ENCODE measurements at places on chromosomes 6 and 20.

GRCh38 chr6:123636282-123636681 is 468 bp downstream of the TRDN start:
- DNase-seq, result no peak

DNA sequence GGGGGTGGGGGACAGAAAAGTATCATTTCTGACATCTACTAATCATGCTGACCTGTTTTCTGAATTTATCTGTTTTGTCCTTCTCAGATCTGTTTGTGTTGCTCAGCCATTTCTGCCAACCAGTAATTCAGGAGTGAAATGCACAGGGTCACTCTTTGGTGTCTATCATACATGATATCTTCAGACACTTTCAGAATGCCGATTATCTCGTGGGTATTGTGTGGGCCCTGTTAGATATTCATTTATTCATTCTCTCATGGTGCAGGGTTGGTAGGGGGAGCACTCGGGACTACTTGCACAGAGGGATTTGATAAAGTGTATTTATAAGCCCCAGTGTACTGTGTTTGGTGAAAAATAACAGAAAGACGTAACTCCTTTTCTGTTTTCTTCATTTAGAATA is 101.2 kb upstream of the CITED2 start:
- no peak for DNase-seq

- DNase-seq, result no peak
Observed at GRCh38 chr20:54251096-54251495, 43.2 kb downstream of the PFDN4 start.

GRCh38 chr20:25278636-25279361 is 30.9 kb downstream of the PYGB start:
- no peak for DNase-seq

- no peak for DNase-seq
Observed at GRCh38 chr6:169865346-169866139, 114.1 kb downstream of the ERMARD start.

- DNase-seq, result no peak
Observed at GRCh38 chr20:45082468-45082867, 18.5 kb downstream of the KCNS1 start.

GRCh38 chr6:91099479-91099878 is 512.6 kb upstream of the MAP3K7 start:
- no peak for DNase-seq

- DNase-seq, result no peak
Observed at GRCh38 chr6:167543602-167544497, 219.0 kb downstream of the TTLL2 start.

- no peak for DNase-seq
Observed at GRCh38 chr6:150492507-150492906, 107.2 kb upstream of the PLEKHG1 start.

- no peak for DNase-seq
Observed at GRCh38 chr20:33669873-33670640, 3.3 kb downstream of the ACTL10 start.

DNA sequence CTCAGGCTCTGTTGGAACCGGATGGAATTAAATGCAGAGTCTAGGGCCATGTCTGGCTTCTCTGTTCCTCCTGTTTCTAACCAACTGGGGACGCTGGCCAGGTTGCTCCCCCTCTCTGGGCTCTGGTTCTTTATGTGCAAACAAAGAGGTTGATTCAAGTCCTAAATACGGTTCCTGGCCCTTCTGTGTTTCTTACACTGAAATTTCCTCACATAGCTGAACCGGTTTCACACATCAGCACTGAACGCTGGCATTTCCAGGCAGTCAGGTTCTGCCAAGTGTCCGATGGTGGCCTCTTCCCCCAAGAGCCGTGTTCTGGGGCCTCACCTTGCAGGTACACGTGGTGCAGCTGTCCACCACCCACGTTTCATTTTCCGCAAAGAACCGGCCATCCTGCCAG is 13.5 kb downstream of the THBS2 start:
- DNase-seq, result no peak

- no peak for DNase-seq
Observed at GRCh38 chr6:34934516-34934915, 45.5 kb downstream of the ANKS1A start.

GRCh38 chr6:91106083-91106482 is 519.2 kb upstream of the MAP3K7 start:
- DNase-seq, result no peak

GRCh38 chr20:39631557-39631956 is 669.4 kb downstream of the DHX35 start:
- DNase-seq, result no peak

DNA sequence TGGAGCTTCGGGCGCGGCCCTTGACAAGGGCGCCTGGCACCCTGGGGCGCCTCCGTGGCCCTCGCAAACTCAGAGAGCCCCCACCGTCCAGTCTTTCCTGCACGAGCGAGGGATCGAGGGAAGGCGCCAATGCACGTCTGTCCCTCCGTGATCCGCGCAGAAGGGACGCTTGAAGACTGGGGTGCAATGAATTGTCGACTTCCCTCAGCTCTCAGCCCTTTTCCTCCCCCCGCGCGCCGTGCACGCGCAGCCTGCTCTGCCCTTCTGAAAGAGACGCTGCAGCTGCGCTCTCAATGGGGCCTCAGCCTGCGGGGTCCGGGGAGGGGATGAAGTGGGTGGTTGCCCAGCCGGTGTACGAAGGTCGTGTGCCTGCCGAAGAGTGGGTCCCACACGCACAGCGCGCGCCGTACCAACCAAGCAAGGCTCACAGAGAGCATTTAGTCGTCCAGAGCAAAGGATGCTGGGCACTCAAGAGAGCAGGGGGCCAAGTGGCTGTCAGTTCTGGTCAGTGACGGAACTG is 5.5 kb upstream of the SOX4 start:
- no peak for DNase-seq

DNA sequence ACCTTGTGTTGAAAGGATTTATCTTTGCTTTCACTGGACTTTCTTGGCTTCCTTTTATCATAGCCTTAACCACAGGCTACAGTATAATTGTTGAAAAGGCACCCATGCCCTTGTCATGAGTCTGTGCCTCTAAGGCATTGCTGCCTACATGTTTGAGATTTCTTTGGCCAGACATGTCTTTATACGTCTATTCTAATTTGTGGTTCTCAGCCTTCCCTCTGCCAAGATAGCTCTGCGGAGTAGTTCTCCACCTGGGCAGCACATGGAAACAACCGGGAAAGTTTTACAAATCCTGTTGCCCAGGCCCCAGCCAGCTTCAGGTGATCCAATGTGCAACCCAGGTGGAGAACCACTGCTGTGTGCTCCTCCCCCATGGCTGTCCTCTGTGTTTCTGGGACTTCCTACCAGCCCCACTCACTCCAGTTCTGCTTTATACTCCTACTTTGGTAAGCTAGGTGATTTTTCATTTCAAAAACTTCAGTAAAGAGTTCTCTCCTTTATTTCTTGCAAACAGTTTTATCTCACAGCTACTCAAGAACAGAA is 159.6 kb upstream of the MYLIP start:
- DNase-seq, result no peak

- no peak for DNase-seq
Observed at GRCh38 chr6:27868311-27868710, 43.9 kb downstream of the OR2B2 start.

DNA sequence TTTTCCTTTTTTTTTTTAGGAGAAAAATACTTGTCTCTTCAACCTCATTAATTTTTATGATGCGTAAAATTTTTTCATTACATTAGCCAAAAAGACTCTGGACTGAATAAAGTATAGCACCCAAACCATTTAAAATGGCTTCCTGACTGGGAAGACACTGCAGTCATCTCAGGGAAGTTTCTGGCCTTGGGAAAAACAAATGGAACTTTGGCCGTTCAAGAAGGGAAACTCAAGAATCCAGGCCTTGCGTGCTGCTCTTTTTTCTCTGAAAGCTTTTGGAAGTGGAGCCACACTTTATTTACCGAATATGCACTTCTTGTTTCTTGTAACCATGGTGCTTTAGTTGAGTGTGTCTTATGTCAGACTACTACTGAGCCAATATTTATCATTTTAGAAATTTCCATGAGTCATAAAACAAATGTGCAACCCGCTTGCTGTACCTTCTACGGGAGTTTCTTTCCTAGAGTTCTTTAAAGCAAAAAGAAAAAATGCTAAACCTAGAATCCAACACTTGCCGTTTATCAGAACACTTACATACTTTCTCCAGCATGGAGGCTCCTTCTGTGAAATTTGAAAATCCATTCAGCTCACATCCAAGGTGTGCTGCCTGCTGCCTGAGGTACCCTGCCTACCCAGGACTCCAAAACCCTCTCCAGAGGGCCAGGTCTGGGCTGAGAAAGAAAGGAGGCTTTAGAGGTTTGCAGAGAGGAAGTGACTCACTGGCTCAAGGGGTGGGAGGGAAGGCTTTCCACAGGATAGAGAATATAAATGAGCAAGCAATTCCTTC is 11.5 kb upstream of the DSTN start:
- DNase-seq, result no peak

GRCh38 chr6:55276745-55277530 is 50.3 kb upstream of the GFRAL start:
- DNase-seq, result no peak

GRCh38 chr6:10511477-10511876 is 9.7 kb upstream of the GCNT2 start:
- no peak for DNase-seq
